ENCODE measurements at places on chromosomes 5 and 9.

DNA sequence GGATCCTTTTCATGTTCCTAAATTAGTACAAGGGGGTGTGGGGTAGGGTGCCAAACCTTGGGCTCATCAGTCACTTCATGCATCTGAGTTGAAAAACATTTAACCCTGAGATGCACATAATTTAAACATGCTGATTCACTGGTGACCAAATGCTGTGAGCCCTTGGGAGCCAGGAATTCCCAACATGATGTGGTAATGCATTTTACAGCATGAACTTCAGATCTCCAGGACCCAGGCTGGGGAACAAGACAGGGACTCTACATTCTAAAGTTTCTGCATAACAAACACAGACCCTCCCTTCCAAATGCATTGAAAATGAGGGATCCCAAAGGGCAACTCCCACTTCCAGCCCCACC, 322.2 kb downstream of the NDUFS4 start:
- DNase-seq = no peak

DNA sequence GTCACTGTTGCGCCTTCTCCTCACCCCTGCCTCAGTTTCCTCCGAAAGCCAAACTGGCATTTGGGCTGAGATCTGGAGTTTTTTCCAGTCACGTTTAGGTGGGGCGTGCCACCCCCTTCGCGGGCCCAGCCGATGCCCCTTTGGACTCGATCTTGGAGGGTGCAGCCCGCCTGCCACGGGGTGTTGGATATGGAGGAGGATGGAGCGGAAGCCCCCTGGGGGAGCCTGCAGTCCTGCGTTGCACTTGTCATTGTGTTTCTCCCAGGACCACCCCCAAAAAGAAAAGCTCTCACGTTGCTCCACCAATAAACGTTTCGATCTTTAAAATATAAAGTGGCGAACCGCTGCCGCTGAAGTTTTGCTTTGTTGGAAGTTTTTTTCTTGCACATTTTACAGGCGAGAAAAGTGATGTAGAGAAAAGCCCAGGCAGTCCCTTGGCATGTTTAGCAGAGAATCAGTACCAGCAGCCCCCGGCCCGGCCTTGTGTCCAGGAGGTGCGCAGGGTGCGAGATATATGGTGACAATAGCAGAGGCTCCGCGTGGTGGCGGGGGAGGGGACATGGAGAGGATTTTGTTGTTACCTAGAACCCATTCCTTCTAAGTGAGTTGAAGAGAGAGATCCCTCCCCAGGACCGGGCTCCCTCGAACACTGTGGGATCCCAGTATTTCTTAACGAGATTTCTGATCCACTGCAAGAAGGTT, 681 bp downstream of the F2R start:
- no peak for DNase-seq

GRCh38 chr5:137114529-137114928, 384.6 kb downstream of the SPOCK1 start:
- DNase-seq = no peak

GRCh38 chr9:112091810-112092209, 83.3 kb downstream of the SUSD1 start:
- DNase-seq = peak; percentile 34

- DNase-seq = no peak
These were observed 37.1 kb upstream of the GLRX start for GRCh38 chr5:95859661-95860060.

DNA sequence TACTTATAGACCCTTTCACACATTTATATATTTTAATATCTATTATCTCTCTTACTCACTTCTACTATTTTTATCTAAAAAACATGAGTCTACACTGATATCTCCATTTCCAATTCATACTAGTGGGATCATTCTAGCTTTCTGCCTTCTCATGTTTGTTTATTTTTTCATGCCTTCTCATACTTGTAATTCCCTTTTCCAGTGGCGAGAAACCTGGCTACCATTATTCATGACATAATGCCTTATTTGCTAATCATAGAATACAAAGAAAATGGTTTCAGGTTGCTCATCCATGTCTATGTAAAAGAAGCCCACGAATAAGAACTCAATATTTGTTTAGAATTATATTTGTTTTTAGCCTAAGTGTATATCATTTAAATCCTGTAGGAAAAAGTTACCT, 232.7 kb upstream of the ACTBL2 start:
- no peak for DNase-seq

- DNase-seq = no peak
These were observed 730.6 kb upstream of the ZNF608 start for GRCh38 chr5:125476901-125477585.

DNA sequence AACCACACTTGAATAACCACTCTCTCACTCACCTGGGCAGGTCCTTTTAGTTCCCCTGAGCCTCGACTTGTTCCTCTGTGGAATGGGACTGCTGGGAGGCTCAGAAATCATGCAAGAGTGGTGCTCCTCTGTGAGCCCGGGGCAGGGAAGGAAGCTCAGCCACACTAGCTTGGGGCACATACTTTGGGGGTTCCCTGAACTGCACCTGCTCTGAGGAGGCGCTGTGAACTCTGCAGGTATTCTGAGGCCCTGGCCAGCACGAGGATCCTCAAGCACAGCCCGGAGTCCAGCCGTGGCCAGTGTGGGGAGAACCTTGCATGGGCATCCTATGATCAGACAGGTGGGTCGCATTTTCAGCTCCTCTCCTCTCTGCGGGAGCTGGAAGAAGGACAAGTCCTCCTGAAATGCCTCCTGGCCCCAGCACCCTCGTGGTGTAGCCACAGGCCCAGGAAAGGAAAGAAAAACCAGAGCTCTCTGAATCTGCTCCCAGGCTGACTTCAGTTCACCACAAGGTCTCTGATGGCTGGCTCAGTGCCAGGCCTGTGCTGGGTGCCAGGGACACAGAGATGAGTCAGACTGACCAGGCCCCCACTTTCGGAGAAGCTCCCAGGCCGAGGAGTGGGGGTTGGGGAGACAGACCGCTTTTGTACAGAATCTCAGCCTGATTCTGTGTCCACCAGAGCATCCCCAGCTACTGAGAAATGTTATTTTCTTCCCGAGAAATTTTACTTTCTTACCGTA, 11.9 kb downstream of the GLIPR2 start:
- no peak for DNase-seq

GRCh38 chr9:107153336-107153735, 129.7 kb upstream of the RAD23B start:
- DNase-seq = no peak

Measured in NCI-H1092 (cell line).